ENCODE measurements at places on chromosomes 3 and 15.

GRCh38 chr3:41290736-41291135, 91.4 kb downstream of the CTNNB1 start:
- H3K36me3 ChIP-seq, result no peaks in the 10 kb centered on the region
- no peaks in the 10 kb centered on the region for H3K27me3 ChIP-seq
- no peaks in the 10 kb centered on the region for H3K4me1 ChIP-seq
- H3K27ac ChIP-seq, result no peak overlapping the region
- no peak for DNase-seq

GRCh38 chr3:57974796-57975388, 33.3 kb upstream of the FLNB start:
- H3K4me3 ChIP-seq, result no peak overlapping the region
- no peak overlapping the region for H3K27ac ChIP-seq
- H3K4me1 ChIP-seq, result no peaks in the 10 kb centered on the region
- no peak for DNase-seq

- H3K27ac ChIP-seq, result no peak overlapping the region
- no peaks in the 10 kb centered on the region for H3K27me3 ChIP-seq
- peaks cover 17% of the 10 kb centered on the region for H3K36me3 ChIP-seq
- H3K4me3 ChIP-seq, result no peak overlapping the region
- H3K4me1 ChIP-seq, result no peaks in the 10 kb centered on the region
These were observed 40.0 kb downstream of the ATP13A3 start for GRCh38 chr3:194446754-194447153.

DNA sequence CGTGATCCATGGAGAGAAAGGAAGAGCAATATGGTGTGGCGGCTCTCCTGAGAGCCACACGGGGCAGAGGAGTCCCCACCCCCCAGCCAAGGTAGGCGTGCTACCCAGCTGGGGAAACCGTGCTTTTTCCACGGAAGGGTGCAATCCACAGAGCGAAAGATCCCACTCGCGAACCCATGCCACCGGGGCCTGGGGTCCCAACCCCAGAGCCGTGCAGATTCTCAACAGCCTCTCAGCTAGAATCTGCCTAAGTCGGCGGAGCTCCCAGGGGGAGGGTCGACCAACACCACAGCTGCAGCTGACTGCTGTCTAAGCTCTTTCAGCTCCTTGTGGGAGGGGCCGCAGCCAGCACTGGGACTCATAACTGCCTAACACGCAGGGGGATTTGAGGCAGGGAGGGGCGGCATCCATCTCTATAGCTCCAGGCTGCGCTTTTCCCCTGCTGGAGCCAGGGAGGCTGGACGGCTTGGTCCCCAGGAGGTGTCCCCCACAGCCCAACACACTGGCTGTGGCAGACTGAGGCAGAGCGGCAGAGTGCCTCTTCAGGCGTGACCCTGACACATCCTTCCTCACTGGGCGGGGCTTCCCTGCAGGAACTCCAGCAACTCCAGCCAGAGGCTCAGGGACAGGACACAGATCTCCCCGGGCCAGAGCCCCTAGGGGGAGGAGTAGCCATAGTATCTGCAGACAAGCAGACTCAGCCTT, 107.6 kb upstream of the ZBTB20 start:
- H3K4me1 ChIP-seq, result no peaks in the 10 kb centered on the region
- H3K27ac ChIP-seq, result no peak overlapping the region
- no peak for DNase-seq
- H3K36me3 ChIP-seq, result no peaks in the 10 kb centered on the region
- no peaks in the 10 kb centered on the region for H3K27me3 ChIP-seq

GRCh38 chr3:185318141-185318540, 44.8 kb upstream of the MAP3K13 start:
- no peaks in the 10 kb centered on the region for H3K4me1 ChIP-seq
- no peak overlapping the region for H3K27ac ChIP-seq
- no peaks in the 10 kb centered on the region for H3K36me3 ChIP-seq
- H3K27me3 ChIP-seq, result no peaks in the 10 kb centered on the region

DNA sequence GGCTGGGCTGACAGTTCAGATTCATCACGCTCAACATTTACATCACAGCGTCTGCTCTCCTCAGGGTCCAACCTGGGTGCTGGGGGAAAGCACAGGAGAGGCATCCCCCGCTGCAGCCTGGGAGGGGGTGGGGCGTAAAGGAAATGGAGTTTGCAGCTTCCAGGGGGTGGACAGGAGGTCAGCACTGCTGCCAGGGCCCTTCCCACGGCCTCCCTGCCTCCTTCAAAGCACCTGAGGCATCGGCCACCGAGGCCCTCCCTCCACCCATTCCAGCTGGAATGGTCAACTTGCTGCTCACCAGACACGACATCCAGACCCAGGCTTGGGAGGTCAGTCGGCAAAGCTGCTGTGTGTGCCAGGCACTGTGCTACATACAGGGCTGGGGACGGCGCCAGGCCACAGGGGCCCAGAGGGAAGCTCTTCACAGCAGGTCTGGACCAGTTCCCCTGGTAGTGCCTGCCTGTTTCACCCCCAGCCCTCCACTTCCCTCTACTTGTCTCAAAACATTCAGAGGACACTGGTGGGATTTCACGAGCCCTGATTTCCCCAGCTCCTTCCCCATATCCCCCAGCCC, 120.7 kb downstream of the ANP32A start:
- no peaks in the 10 kb centered on the region for H3K36me3 ChIP-seq
- no peak overlapping the region for H3K27ac ChIP-seq
- no peaks in the 10 kb centered on the region for H3K27me3 ChIP-seq
- H3K4me3 ChIP-seq, result no peak overlapping the region

GRCh38 chr3:174295306-174296092, 563.6 kb upstream of the NAALADL2 start:
- H3K27me3 ChIP-seq, result no peaks in the 10 kb centered on the region
- no peaks in the 10 kb centered on the region for H3K4me1 ChIP-seq
- H3K27ac ChIP-seq, result no peak overlapping the region
- H3K36me3 ChIP-seq, result no peaks in the 10 kb centered on the region
- no peak for DNase-seq

GRCh38 chr3:16528581-16528993, 15.1 kb upstream of the RFTN1 start:
- no peaks in the 10 kb centered on the region for H3K4me1 ChIP-seq
- no peaks in the 10 kb centered on the region for H3K36me3 ChIP-seq
- no peak for DNase-seq
- no peaks in the 10 kb centered on the region for H3K27me3 ChIP-seq
- no peak overlapping the region for H3K27ac ChIP-seq

DNA sequence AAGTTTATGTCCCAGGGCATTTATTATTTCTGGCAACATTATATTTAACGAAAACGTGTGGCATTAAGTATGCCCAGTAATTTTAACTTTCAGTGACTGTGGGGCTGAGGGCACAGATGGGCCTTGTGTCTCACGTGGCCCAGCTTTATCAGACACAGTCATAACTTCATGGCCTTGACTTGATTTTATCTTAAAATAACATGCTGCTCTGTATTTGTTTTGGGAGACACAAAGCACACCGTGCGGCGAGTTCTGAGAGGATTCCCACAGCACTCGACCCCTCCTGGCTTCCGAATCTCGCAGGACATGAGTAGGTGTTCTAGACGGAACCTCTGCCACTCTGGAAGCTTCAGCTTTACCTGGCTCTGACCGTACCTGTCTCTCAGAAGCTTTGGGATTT, 180.8 kb downstream of the ADAMTS17 start:
- no peaks in the 10 kb centered on the region for H3K27me3 ChIP-seq
- no peak overlapping the region for H3K4me3 ChIP-seq
- H3K27ac ChIP-seq, result no peak overlapping the region
- no peaks in the 10 kb centered on the region for H3K36me3 ChIP-seq

DNA sequence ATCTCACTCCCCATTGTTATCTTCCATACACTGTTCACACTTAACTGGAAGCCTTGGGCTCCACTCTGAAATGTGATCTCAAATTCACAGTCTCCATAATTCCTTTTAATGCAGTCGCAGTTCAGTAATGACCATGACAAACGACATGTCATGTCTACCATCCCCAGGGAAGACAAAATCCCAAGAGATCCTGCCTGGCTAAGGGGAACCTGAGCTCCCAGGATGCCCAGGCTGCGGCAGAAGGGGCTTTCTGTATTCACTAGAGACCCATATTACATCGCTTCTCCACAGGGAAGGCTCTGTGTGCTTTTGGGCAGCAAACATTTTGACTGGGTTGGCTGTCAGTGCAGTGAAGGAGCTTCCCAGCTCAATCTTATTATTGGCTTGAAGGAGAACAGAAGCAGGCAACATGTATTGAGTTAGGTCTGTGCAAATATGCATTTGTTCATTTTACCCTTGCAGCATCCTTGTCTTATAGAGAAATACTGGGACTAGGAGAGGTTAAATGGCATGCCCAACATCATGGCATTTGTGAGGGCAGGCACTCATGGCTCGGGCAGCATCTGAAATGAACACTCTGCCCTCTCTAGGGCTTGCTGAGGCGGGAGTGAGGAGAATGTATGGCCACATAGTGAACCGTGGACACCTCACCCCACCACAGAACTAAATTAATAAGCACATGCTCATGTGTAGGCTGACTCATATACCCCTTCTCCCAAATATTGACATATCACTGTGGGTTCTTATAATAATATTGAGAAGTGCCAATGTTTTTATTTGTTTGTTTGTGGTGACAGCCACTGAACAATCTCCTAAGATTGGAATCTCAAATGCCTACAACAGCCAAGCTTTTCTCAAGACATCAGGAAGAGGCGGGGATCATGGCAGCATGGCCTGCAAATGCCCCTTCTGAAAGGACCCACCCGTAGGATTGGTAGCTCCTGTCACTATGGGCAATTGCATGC, 141.6 kb upstream of the FOXB1 start:
- H3K36me3 ChIP-seq, result no peaks in the 10 kb centered on the region
- no peak overlapping the region for H3K27ac ChIP-seq
- H3K27me3 ChIP-seq, result no peaks in the 10 kb centered on the region
- H3K4me3 ChIP-seq, result no peak overlapping the region
- H3K4me1 ChIP-seq, result no peaks in the 10 kb centered on the region
- no peak for DNase-seq

- no peaks in the 10 kb centered on the region for H3K27me3 ChIP-seq
- no peak overlapping the region for H3K27ac ChIP-seq
- H3K36me3 ChIP-seq, result no peaks in the 10 kb centered on the region
- H3K4me1 ChIP-seq, result peaks cover 6% of the 10 kb centered on the region
- no peak for DNase-seq
These were observed 29.1 kb upstream of the SRP14 start for GRCh38 chr15:40067921-40068624.

DNA sequence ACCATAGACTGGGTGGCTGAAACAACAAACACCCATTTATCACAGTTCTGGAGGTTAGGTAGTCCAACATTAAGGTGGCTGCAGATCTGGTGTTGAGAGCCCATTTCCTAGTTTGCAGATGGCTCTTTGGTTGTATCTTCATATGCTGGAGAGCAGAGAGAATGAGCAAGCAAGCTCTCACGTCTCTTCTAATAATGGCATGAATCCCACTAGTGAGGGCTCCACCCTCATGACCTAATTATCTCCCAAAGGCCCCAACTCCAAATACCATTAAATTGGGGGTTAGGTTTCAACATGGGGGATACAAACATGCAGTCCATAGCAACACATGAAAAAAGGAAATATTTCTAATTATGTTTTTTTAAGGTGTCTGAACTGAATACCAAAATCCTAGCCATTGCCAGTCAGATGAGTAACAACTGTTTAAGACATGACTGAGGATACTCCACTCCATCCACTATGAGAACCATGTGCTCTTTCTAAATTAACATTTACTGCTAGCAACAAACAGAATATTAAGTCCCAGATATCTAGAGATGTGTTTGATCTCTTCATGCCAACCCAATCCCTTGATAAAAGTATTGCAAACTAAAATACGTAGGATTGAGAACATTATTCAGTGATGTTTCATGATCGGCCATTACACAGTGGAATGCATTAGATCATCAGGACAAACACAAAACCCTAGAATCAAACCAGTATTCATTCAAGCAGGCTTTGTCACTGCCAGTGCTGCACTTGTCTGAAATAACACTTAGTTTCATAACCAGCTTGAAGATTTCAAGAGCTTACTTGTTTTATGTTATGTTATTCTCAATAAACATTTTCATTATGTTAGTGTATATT, 340.3 kb downstream of the SLC9A9 start:
- no peaks in the 10 kb centered on the region for H3K36me3 ChIP-seq
- H3K4me1 ChIP-seq, result no peaks in the 10 kb centered on the region
- H3K4me3 ChIP-seq, result no peak overlapping the region
- DNase-seq, result no peak
- H3K27me3 ChIP-seq, result no peaks in the 10 kb centered on the region

DNA sequence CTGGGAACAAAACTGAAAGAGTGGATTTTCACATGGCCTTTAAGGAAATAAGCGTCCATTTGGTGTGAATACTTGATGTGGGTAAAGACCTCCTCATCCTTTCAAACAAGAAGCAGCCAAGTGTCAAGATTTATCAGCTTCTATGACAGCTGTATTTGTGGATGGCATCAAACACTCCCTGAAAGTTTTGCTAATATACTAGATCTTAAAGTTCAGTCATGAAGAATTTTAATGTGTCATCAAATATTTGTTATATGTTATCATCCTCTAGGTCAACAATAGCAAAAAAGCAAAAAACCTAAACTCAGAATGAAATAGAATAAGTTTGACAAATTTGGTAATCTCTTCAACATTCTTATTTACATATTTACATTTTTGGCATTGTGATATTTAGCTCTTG, 29.1 kb upstream of the LYSMD4 start:
- H3K36me3 ChIP-seq, result no peaks in the 10 kb centered on the region
- no peaks in the 10 kb centered on the region for H3K27me3 ChIP-seq
- no peak for DNase-seq
- H3K4me3 ChIP-seq, result no peak overlapping the region
- no peaks in the 10 kb centered on the region for H3K4me1 ChIP-seq

- no peaks in the 10 kb centered on the region for H3K4me1 ChIP-seq
- no peaks in the 10 kb centered on the region for H3K36me3 ChIP-seq
- H3K27ac ChIP-seq, result no peak overlapping the region
- H3K27me3 ChIP-seq, result no peaks in the 10 kb centered on the region
- H3K4me3 ChIP-seq, result no peak overlapping the region
- DNase-seq, result no peak
These were observed 142.8 kb downstream of the EDEM1 start for GRCh38 chr3:5330152-5330810.

- H3K4me1 ChIP-seq, result no peaks in the 10 kb centered on the region
- no peak overlapping the region for H3K4me3 ChIP-seq
- DNase-seq, result no peak
- H3K27me3 ChIP-seq, result no peaks in the 10 kb centered on the region
- H3K27ac ChIP-seq, result no peak overlapping the region
These were observed 10.1 kb upstream of the STRIT1 start for GRCh38 chr3:155303540-155304097.

GRCh38 chr3:117893001-117893400, 1141.6 kb downstream of the IGSF11 start:
- no peaks in the 10 kb centered on the region for H3K4me1 ChIP-seq
- H3K4me3 ChIP-seq, result no peak overlapping the region
- DNase-seq, result no peak
- H3K27ac ChIP-seq, result no peak overlapping the region
- no peaks in the 10 kb centered on the region for H3K36me3 ChIP-seq
- no peaks in the 10 kb centered on the region for H3K27me3 ChIP-seq

- no peak for DNase-seq
- H3K4me1 ChIP-seq, result no peaks in the 10 kb centered on the region
- H3K27me3 ChIP-seq, result no peaks in the 10 kb centered on the region
- H3K27ac ChIP-seq, result no peak overlapping the region
- no peak overlapping the region for H3K4me3 ChIP-seq
These were observed 145.0 kb downstream of the ATP10A start for GRCh38 chr15:25718169-25718536.

GRCh38 chr3:32406486-32407408, 15.1 kb downstream of the CMTM7 start:
- H3K27me3 ChIP-seq, result no peaks in the 10 kb centered on the region
- H3K36me3 ChIP-seq, result no peaks in the 10 kb centered on the region
- peaks cover 51% of the 10 kb centered on the region for H3K4me1 ChIP-seq
- no peak overlapping the region for H3K27ac ChIP-seq

- no peak overlapping the region for H3K4me3 ChIP-seq
- no peaks in the 10 kb centered on the region for H3K36me3 ChIP-seq
- DNase-seq, result no peak
- no peak overlapping the region for H3K27ac ChIP-seq
These were observed 402.9 kb upstream of the ATP11B start for GRCh38 chr3:182390421-182390820.
